ENCODE measurements at places on chromosomes 2 and 18.
A peak's percentile ranks its signal among the peaks of the same experiment; 100 is the strongest.

DNA sequence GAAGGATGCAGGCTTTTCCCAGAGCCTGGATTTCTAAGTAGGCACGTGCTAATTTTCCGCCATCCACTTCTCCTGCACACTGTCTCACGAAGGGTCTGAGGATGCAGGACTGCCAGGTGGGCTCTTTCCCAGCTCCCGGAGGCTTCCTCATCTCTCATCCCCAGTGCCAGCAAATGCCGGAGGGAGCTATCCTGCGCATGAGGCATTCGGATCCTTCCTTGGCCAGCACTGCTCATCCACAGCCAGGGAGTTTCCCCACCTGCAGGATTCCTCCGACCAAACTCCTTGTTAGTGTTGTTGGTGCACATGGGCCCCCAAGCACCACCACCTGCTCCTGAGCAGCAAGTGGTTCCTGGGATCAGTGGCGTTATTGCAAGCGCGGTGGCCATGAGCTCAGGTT is 5.0 kb downstream of the CNDP1 start:
- DNase-seq = no peak

- no peak for DNase-seq
These were observed 143.7 kb downstream of the CERS6 start for GRCh38 chr2:168599738-168600137.

DNA sequence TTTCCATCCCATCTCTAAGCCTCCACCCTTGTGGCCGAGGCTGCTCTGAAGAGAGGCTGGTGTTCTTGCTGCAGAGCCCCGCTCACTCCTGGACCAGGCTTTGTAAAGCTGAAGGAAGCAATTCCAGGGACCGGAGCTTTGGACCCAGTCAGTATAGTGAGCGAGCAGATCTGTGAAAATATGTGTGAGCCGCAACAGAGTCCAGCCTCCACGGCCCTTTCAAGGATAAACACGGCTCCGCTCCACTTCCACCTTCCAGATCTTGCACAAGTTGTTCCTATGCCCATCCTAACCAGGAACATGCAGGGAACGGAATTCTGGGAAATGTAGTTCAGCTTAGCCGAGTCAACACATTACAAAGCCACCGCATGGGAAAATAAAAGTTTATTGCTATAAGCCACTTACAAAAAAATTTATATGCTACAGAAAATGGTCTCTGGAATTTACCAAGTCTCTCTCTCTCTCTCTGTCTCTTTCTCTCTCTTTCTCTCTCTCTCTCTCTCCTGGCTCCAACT is 151.7 kb upstream of the ZNF521 start:
- DNase-seq = no peak

GRCh38 chr2:150885236-150885635 is 376.4 kb downstream of the RBM43 start:
- no peak for DNase-seq

DNA sequence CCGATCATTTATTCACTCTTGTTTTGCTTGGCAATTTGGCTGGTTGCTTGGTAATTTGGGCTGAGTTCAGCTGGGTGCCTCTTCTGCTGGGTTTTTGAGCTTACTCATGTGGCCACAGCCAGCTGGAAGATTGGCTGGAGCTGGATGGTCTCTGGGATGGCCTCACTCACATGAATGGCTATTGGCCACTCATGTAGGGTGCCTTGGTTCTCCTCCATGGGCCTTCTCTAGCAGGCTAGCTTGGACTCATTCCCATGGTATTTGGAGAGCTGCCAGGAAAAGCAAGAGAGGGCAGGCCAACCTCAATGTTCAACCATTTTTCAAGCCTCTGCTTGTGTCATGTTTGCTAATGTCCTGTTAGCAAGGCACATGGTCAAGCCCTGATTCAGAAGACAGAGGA is 16.9 kb downstream of the ZAP70 start:
- no peak for DNase-seq

DNA sequence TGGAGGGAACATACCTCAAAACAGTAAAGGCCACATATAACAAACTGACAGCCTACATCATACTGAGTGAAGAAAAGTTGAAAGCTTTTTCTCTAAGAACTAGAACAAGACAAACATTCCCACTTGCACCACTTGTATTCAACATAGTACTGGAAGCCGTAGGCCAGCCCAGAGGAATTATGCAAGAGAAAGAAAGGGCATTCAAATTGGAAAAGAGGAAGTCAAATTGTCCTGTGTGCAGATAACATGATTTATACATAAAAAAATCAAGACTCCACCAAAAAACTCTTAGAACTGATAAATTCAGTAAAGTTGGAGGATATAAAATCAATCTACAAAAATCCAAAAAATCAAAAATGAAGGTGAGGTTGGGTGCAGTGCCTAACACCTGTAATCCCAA is 8.0 kb upstream of the KDM3A start:
- no peak for DNase-seq

DNA sequence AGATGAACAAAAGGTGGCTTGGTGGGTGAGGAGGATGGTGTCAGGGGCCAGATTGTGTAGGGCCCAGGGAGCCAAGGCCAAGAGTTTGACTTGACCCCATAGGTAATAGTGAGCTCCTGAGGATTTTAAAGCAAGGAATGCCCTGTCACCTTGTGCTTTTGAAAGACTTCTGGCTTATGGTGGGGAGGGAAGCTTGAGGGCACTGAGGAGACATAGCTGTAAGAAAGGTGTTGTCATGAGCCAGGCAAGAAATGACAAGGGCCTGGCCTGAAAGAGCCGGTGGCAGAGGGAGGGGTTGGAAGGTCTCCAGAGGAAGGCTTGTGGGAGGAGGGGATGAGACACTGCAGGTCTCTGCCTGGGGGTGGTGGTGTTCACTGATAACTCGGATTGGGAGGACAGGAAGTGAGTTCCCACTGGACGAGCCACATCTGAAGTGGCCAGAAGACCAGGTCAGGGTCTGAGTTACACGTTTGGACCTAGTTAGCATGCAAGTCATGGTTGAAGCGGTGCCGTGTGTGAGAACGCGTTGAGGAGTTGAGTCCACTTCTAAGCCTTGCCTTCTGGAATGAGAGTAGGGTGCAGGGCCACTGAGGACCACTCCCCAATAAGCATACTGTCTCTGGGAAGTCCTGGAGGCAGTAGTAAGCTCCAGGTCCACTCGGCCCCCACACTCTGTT is 64.3 kb downstream of the TET3 start:
- DNase-seq = no peak

- DNase-seq = no peak
These were observed 41.6 kb downstream of the LAMA3 start for GRCh38 chr18:23730857-23731256.

DNA sequence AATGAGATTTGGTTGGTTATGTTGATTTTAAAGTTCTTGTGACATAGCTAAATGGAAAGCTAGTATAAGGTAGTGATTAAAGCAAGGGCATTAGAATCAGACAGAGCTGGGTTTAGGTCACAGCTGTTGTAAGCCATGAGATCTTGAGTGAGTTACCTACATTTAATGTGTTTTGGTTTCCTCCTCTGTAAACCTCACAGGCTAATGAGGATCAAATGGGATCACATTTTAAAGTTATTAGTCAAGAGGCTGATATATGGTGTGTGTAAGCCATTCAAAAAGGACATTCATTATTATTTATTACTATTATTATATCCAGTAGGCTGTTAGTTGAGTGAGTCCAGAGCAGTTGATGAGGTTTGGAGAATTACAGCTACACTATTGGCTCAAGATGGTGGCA is 416.2 kb downstream of the IRS1 start:
- DNase-seq = no peak

- peak; percentile 44 for DNase-seq
These were observed 304.7 kb downstream of the FBXO15 start for GRCh38 chr18:73842795-73843394.

DNA sequence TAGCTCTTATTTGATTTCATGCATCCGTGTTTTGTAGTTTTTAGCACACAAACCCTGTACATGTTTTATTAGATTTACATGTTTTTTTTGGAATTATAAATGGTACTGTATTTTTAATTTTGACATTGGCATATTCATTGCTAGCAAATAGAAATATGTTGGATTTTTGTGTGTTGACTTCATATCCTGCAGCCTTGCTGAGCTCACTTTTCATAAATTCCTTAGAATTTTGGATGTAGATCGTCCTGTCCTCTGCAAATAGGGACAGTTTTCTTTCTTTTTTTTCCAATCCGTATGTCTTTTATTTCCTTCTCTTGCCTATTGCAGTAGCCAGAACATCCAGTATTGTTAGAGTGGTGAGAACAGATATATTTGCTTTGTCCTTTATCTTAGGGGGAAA is 46.7 kb upstream of the GPR17 start:
- no peak for DNase-seq

DNA sequence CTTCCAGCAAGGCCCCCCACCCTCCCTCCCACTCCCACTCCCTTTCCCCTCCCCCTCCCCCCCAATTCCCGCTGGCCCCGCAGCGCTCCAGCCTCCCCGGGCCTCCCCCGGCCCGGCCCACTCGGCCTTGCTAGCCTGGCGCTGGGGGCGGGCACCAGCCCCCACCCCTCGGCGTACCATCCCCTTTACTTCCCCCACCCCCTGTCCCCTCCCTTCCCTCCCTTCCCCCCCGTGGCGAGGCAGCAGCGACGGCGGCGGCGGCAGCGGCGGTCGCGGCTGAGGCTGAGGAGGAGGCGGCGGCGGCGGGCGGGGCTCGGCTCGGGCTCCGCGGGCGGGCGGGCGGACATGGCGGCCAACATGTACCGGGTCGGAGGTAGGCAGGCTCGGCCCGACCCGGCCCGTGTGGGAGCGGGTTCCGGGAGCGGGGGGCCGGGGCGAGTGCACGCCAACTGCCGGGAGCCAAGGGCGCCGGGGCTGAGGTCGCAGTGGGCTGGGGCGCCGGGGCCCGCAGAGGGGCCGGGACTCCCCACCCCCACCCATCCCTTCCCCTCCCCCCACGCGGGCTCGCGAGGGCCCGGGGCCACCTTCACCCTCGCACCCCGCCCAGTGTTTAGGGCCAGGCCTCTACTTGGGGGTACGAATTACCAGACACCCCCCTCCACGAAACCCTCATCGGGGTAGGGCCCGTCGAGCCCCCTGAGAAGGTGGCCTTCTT is at the start of gene MTA3:
Gene MTA3 (plus strand): TSS at position 232 of the 715 bp plus-strand sequence. CDS start 114 bp downstream, at position 346.
- DNase-seq = no peak

DNA sequence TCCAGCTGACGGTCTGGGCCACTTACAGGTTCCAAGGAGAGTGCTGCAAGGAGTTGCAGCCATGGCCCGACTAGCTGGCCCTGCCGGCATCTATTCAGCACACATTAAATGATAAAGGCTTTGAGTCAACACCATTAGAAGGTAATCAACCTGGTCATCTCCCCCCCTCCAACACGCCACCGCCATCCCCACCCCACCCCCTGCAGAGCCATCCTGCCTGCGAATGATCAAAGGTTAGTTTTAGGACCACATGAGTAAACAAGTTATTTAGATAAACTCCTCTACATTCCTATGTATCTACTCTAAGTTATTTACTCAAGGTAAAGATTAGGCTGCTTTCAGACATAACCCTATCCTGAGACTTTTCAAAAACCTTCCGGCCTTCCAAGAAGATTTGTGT is 349.3 kb upstream of the SLC39A10 start:
- DNase-seq = no peak

Measured in NCI-H1092 (cell line).